Mammary epithelial cell (primary cell): ENCODE measurements at places on chromosomes 4 and X. TPM values are rescaled to one million over a fixed set of nuclear protein-coding genes. Genes with fewer than 3 reads are reported as not detected.

Gene SLC10A7
- 13.6 and 15.6 TPM in 2 replicates for total RNA-seq

Gene HSD17B13
- not detected for total RNA-seq

Gene SMIM14
- total RNA-seq: 15.7 and 23.1 TPM in 2 replicates

Gene CDKL2
- 5.2 TPM for total RNA-seq

Gene SLC16A2
- total RNA-seq: 16.2 TPM
